ENCODE measurements at places on chromosomes 7 and 10.

GRCh38 chr10:90788968-90789367, 68.9 kb downstream of the HTR7 start:
- DNase-seq: peak; percentile 3

GRCh38 chr10:114704679-114705078, 46.6 kb upstream of the ABLIM1 start:
- DNase-seq: peak; percentile 17

DNA sequence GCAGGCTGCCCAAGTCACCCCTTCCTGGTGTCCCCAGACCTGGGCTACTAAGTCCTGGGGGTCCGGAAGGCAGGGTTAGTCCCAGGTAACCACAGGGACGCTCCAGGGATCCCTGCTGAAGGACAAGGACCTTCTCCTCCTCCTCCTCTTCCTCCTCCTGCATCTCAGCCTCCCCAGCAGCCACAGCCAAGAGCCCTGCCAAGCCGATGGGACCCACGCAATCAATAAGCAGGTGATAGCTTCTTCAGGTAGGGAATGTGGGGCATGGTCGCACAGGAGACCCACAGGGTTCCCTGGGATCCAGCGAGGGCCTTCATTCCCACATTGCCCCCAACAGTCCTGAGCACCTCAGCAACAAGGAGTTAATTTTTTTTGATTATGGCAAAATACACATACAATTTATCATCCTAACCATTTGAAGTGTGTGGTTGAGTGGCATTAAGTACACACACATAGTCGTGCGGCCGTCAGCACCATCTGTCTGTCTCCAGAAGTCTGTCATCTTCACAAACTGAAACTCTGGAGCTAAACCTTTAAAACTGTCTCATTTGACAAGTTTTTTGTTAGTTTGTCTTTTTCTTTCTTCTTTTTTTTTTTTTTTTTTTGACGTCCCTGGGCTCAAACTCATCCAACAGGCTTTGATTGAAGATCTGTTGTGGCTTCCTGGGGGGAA, 12.1 kb downstream of the CRYGN start:
- no peak for DNase-seq

GRCh38 chr7:111508387-111508786, 53.9 kb downstream of the IMMP2L start:
- no peak for DNase-seq

DNA sequence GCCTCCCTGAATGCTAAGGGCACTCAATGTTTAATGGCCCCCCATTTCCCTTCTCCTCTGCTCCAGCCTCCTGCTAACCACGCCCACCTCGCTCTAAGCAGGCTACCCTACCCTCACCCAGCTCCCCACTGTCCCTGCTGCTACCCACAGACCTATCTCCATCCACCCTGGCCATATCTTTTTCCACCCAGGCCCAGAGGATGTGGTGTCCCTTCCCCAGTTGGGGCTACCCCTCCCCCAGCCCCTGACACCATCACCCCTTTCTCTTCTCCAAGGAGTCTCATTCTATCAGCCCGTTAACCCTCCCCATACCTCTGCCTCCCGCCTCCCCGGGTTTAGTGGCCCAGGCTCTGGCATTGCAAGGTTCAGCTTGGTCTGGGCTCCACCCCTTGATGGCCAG, 28.9 kb upstream of the PPIF start:
- DNase-seq: no peak

DNA sequence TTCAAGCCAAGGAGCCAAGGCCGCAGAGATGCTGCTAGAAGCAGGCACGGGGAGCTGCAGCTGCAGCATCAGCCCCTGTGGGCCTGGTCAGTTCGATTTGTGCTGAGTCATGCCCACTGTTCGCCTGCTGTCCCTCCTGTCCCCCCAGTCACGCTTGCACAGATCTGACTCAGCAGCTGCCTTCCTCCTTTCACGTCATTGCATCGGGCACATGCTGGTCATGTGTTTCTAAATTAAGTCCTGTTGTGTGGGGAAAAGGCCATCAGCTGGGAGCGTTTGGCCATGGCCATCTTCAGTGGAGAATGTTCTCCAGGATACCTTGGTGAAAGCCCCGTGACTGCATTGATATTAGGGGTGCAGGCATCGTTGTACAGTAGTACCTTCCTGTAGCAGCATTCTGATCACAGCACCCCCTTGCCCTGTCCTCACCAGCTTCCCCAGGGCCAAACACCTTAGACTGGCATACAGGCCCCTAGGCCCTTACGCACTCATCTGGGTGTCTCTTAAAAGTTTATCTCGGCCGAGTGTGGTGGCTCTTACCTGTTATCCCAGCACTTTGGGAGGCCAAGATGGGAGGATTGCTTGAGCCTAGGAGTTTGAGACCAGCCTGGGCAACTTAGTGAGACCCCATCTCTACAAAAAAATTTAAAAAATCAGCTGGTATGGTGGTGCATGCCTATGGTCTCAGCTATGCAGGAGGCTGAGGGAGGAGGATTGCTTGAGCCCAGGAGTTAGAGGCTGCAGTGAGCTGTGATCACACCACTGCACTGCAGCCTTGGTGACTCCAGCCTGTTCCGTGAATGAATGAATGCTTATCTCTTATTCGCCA, 23.2 kb downstream of the POR start:
- peak; percentile 92 for DNase-seq

- no peak for DNase-seq
These were observed 21.3 kb upstream of the AGR2 start for GRCh38 chr7:16826060-16826459.

DNA sequence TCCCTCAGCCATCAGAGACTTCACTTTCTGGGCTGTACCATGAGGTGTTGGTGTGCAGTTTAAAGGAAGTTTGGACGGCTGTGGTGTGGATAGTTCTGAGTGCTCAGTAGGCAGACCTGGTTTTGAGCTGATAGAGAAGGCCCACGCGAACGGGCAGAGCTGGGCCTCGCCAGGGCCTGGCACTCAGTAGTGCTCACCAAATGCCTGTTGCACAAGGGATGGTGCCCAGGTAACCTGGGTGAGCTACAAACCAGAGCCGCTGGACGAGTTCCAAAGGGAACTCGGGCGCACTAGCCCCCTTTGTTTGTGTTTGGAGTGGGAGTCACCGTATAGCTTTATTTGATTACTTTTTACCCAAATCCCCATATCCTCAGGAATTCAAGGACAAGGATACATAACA, 95.5 kb downstream of the LHPP start:
- DNase-seq: no peak

DNA sequence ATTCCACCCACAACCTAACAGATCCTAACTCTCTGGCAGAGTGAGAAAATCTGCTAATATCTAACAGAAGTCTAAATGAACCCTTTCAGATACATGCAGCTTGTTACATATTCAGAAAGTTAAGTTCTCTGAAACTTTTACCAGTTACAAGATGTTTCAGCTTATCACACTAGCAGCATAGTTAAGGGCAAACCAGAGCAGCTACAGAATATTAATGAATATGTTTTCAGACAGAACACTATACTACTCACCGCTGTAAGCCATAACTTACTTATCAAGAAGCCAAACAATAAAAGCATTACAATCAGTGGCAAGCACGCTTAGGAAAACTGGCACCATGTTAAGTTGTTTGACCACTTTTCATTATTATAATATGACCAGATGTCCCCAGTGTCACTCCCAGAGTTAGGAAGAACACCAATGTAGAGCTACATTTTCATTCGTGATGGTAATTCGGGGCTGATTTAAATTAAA, 2.7 kb downstream of the ITGB1 start:
- no peak for DNase-seq

- no peak for DNase-seq
These were observed 47.6 kb downstream of the STK17A start for GRCh38 chr7:43630482-43630881.

- no peak for DNase-seq
These were observed 91.5 kb downstream of the PRPF18 start for GRCh38 chr10:13678101-13678843.

GRCh38 chr10:1134156-1134555, 78.0 kb downstream of the WDR37 start:
- no peak for DNase-seq

- peak; percentile 54 for DNase-seq
These were observed 19.1 kb downstream of the ABLIM1 start for GRCh38 chr10:114638821-114639625.

DNA sequence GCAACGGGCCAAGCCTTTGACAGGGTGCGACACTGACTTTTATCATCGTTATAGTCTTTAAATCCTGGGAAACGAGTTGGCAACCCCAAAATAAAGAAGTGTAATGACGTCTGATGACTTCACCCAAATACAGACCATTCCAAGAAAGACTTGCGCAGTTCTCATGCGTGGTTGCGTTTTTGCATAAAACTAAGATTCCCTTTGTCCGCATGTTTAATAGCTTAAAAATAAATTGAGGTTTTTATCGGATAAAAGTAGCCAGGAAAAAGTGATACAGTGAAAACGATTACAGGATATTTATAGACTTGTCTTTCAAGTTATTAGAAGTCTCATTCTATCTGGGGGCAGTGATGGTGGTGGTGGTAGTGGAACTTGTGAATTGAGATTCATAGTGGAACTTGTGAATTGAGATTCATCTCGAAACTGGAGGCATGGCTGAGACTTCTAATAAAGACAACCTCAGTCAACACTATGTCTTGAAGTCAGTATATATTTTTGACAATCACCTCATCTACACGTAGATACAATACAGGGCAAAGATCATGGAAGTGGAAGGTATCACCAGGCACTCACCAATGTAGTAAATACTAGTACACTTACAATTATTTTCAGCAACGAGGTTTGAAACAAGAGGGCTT, 1.2 kb upstream of the NAMPT start:
- DNase-seq: no peak

DNA sequence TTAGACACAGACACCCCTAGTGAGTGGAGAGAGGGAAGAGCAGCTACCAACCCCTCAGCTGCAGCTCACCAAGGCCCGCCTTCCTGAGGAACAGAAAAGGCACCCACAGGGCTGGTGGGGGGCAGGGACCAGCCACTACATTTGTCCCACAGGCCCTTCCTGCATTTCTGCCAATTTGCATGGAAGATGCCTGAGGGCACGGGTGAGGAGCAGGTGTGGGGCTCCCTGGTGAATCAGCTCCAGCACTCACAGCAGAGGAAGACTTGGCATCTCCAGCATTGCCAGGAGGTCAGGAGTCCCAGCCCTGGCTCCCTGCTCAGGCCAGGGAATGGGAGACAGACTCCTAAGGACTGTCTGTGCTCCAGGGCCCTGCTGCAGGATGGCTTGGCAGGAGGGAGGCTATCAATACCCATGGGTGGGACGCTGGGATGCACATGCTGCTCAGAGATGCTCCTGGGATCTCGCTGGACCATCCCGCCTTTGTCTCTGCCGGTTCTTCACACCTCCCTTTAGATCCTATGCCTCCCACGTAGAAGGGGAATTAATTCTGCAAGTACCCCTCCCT, 109.7 kb downstream of the SLIT1 start:
- DNase-seq: no peak

DNA sequence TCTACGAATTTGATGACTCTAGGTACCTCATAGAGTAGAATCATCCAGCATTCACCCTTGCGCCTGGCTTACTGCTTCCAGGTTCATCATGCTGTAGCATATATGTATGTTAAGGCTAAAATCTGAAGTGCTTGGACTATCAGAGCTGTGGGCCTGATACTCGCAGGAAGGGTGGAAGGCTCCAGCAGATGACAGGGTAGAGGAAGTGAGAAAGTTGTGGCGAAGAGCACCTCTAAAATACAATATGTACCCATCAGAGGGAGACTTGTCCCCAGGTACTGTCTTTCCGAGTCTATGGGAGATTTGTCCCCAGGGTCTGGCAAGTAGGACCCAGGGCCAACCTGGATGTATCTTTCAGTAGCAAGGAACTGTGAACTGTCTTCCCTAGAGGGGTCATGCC, 48.1 kb upstream of the PLEKHA1 start:
- DNase-seq: no peak

- DNase-seq: no peak
These were observed 3.2 kb upstream of the NRBF2 start for GRCh38 chr10:63129888-63130287.

GRCh38 chr10:96758423-96758822, 38.1 kb upstream of the PIK3AP1 start:
- DNase-seq: peak; percentile 81

- no peak for DNase-seq
These were observed 1196.8 kb upstream of the PHF14 start for GRCh38 chr7:9776900-9777299.

- DNase-seq: peak; percentile 21
These were observed 2.0 kb downstream of the RHEB start for GRCh38 chr7:151517601-151518104.

DNA sequence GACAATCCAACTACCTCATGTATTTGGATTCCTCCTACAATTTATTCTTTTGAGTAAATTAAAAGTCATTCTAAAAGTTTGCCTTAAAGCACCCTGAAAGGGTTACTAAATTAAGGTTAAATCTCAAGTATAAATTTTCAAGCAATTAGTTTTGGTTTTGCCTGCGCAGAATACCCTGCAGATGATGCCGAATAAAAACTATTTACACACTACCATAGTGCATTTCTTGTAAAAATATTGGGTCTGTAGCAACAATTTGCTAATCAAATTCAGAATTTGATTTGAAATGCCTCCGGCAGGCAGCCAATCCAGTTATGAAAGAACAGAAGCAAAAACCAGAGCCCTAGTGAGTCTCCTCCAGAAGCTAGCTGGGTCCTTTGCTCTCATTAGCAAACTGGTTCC, 122.2 kb downstream of the TWIST1 start:
- no peak for DNase-seq
